ENCODE measurements at places on chromosomes 7 and 10. TPM values are rescaled to one million over a fixed set of nuclear protein-coding genes. Genes with fewer than 3 reads are reported as not detected.

UCN3 gene
- total RNA-seq, result not detected

NT5C2 gene
- total RNA-seq, result 53.8 TPM

STOX1 gene
- total RNA-seq, result 0.22 TPM

GPR15LG gene
- total RNA-seq, result not detected

CALCR gene
- not detected for total RNA-seq

COX19 gene
- total RNA-seq, result 11.9 TPM

IPMK gene
- total RNA-seq, result 6.7 TPM

PRPS1L1 gene
- total RNA-seq, result not detected

REPIN1 gene
- 30.3 TPM for total RNA-seq

IRF5 gene
- total RNA-seq, result 0.22 TPM

SLC26A5 gene
- not detected for total RNA-seq

C10orf62 gene
- total RNA-seq, result 0.33 TPM

LDB3 gene
- 2.0 TPM for total RNA-seq

TASOR2 gene
- 75.8 TPM for total RNA-seq

GIMAP7 gene
- total RNA-seq, result not detected

PPIF gene
- 14.7 TPM for total RNA-seq

SCIN gene
- total RNA-seq, result 0.79 TPM

CHAT gene
- 2.0 TPM for total RNA-seq

ZNF783 gene
- 21.2 TPM for total RNA-seq

GCK gene
- under 0.01 TPM for total RNA-seq

MNX1 gene
- not detected for total RNA-seq

CALML3 gene
- total RNA-seq, result not detected

FAM237B gene
- total RNA-seq, result not detected

HMX2 gene
- not detected for total RNA-seq

NPSR1 gene
- total RNA-seq, result not detected

DGKI gene
- total RNA-seq, result 5.2 TPM

CLCN1 gene
- not detected for total RNA-seq

EIF3A gene
- 89.9 TPM for total RNA-seq

SGPL1 gene
- total RNA-seq, result 39.7 TPM

TUBB8 gene
- not detected for total RNA-seq
